ENCODE measurements at places on chromosomes 1 and 21.

DNA sequence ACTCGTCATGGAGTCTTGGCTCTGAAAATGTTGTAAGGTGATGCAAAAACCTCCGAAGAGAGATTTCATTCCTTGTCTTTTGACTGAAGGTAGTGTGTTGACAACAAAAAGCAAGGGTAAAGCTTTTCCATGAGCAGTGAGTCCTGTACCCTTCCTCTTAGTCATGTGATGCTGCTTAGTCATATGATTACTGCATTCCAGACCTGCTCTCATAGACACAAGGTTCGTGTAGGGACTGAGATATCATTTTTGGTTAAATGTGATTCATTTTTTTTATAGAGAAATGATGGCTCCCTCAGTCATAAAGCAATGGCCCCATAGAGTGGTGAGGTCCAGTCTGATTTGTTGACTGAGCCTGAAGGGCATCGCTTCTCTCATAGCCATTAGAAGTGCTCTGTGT, 9.2 kb downstream of the KCNJ6 start:
- no peak for DNase-seq

- DNase-seq: no peak
Observed at GRCh38 chr1:19731311-19731821, 66.7 kb downstream of the HTR6 start.

DNA sequence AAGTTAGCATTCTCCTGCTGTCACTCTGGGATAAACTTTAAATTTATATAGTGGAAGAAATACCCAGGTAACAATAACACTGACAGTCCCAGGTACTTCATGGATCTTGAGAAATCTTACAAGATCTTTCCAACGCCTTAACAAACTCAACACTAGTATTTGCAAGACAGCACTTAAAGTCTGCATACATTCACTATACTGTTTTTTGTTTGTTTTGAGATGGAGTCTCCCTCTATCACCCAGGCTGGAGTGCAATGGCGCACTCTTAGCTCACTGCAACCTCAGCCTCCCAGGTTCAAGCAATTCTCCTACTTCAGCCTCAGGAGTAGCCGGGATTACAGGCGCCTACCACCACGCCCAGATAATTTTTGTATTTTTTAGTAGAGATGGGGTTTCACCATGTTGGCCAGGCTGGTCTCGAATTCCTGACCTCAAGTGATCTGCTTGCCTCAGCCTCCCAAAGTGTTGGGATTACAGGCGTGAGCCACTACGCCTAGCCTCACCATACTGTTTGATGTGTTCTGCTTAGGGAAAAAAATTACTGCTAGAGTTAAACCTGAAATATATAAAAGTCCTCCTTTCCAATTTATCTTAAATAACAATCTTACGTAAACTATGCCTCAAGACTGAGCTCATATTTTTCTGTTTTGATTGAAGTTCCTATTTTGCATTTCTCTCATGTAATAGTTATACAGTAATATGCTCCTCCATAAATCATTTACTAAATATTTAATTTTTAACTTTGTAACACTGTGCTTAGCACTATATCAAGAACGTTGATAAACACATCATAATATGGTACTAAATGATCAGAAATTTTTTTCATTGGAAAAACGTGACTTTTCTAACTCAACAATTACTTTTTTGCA, 17.5 kb downstream of the EYA3 start:
- no peak for DNase-seq

GRCh38 chr1:200660719-200661118, 9.0 kb downstream of the DDX59 start:
- DNase-seq: no peak

DNA sequence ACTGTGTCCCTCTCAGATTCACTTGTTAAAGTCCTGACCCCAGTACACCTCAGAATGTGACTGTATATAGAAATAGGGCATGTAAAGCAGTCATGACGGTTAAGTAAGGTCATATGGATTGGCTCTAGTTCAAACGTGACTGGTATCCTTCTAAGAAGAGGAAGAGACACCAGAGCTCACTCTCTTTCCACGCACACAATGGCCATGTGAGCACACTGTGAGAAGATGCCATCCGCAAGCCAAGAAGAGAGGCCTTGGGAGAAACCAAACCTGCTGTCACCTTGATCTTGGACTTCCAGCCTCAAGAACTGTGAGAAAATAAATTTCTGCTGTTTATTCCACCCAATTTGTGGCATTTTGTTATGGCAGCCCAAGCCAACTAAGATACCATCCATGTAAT, 56.8 kb upstream of the IRF2BP2 start:
- DNase-seq: no peak

GRCh38 chr1:19405761-19406487, 79.4 kb downstream of the CAPZB start:
- DNase-seq: no peak

GRCh38 chr1:52096216-52096615, 40.1 kb downstream of the BTF3L4 start:
- no peak for DNase-seq

DNA sequence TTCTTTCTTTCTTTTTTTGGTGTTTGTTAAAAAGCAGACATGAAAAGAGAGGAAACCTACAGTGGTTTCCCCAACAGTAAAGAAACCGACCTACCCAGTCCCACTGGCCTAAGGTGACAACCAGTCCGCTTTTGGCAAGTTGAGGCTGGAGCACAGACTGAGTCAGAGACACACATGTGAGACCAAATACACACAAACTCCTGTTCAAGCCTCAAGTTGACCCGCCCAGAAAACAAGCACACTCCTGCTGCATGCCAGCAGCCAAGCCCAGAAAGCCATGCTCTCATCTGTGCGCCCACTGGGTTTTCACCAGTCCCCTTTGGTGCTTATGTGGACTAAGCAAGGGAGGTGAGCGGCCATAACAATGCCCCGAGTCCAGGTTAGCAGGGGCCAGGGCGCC, 64.6 kb upstream of the GPR153 start:
- DNase-seq: peak; percentile 90

DNA sequence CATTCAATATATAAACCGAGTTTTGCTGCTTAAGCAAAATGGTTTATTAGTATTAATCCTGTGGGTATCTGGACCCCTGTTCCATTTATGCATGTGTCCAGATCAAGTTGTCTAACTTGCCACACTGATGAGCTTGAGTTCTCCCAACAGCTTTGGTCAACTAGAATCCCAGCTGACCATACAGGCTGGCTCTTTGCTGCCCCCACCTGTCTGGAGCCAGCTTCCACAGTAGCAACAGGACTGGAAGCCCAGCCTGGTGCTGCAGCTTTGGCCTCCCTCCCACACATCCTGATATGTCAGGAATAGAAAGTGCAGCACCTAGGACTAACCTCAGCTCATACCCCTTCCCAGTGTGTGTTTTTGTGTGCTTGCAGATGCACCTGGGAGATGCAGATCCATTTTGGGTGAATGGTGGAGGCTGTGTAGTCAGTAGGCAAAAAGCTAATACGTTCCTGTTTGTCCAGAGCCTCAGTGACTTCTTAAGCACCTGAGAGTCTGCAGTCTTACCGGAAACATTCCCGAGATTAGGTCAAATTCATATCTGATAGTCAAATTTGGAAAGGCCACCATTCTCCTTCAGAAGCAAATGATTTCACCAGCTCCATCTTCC, 40.9 kb upstream of the BEND5 start:
- DNase-seq: no peak

GRCh38 chr21:46347791-46348381, 23.9 kb downstream of the PCNT start:
- DNase-seq: no peak

DNA sequence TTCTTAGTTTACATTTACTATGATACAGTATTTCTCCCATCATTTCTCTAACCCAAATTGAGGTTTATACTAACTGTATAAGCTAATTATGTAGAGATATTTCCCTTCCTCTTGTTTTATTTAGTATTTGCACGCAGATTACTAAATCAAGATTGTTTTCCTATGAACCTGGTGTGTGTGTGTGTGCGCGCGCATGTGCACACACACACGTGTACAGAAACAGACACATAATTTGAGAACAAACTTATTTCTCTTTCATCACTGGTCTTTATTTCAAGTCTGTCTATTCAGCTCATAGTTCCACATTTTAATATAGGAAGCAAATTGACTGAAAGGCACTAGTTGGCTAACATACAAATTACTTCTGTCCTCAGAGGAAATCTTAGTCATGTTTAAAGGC, 19.7 kb upstream of the COL24A1 start:
- DNase-seq: no peak

All from epithelial cell of prostate (primary cell).